ENCODE measurements at places on chromosomes 3 and 15.

- DNase-seq, result no peak
These were observed 75.5 kb downstream of the RBPMS2 start for GRCh38 chr15:64699751-64700388.

DNA sequence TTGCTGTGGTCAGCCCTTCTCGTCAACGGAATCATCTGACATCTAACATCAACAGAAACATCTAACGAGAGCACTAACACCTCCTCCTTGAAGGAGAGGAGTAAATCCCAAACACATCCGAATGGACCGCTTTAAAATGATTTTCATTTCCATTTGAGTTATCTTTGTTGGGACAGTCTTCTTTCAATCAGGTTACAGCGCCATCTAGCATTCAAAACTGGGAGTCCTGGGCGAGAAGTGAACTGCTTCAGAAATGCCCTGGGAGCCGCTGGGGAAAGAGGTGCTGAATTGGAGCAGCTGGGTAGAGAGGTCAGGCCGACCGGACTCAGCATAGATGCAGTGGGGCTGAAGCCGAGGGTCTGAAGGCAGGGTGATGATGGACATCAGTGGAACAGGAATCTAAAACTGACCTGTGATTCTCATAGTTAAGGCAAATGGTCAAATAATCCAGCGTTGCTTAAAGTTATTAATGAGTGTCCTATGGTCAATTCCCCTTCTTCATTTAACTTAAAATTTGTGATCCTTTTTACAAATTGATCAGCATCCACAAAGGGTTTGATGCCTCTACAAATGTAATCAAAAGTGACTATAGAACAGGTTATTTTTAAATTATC, 170.0 kb upstream of the NDN start:
- DNase-seq, result peak; percentile 17

- peak; percentile 95 for DNase-seq
These were observed 5.2 kb downstream of the LINS1 start for GRCh38 chr15:100596792-100597191.

DNA sequence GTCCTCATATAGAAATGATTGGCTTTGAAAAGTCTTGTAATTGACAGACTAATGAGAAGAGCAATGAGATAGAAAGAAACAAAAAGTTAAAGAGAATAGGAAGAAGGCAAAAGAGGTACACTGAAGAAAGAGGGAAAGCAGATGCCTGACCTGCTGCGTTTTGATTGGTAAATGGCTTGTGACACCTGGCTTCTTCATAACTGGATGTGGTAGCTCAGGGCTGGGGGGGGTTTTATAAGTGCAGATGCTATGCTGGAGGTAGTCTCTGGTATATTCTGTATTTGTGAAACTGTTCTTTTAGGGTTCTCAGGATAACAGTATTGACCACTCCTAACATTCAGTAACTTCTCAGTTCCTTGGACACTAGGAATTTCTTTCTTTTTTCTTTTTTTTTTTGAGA, 1.4 kb downstream of the STARD9 start:
- no peak for DNase-seq

DNA sequence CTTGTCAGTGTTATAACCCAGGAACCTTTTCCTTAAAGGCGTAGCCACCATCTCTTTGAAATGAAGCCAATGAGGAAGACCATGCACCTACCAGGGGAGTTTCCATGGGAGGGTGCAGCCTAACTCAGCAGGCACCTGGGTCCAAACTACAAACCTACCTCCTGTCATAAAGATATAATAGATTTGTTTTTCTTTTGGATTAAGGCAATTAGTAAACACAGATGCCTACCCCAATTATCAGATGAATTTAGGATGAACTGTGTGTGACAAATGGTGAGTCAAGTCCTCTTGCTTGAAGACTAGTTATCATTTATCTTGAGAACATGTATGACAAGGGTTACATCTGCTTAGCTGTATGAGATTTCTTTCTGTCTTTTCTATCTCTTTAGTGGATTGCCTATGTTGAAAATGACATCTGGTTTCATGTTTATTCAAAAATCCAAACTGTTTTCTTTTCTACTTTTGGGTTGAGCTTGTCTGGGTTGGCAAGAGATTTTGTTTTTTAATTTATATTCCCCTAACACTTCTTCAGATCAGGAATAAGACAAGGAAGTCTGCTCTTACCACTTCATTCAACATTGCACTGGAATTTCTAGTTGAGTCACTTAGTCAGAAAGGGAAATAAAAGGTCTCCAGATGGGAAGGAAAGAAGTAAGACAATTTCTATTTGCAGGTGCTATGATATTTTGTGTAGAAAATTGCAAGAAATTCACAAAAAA, 149.9 kb downstream of the NEK10 start:
- DNase-seq, result no peak

DNA sequence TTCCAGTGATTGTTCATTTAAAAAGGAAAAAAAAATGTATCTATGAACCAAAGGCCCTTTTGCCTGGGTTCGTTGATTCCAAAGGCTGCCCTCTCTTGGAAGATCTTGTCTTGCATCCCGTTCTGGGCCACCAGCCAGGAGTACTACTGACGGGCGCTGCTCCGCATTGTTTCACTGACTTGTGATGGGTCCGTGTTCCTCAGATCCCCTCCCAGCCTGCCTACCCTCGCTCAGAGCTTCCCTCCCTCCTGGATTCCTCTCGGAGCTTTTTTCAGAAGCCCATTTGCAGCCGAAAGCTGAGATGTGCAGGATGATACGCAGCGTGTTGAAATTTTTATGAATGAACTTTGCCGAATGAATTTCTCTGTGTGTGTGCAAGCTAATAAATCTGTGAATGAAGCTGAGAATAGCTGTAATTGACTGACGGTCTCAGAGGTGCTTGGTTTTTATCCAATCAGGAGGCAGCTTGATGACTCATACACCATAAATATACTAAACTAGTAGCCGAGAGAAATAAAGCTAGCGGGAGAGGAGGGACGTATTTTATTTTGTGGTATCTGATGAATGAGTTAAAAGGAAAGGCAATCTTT, at the start of gene SHC4:
Gene SHC4, minus strand, starts transcription at position 396 of the 590 bp plus-strand sequence. CDS start 904 bp downstream, outside the sequence.
- DNase-seq, result peak; percentile 74

- no peak for DNase-seq
These were observed 295.3 kb upstream of the SLITRK3 start for GRCh38 chr3:165491487-165491886.

GRCh38 chr15:74807282-74807681, 5.4 kb upstream of the LMAN1L start:
- DNase-seq, result no peak

GRCh38 chr3:188807006-188807405, 364.8 kb upstream of the TPRG1 start:
- DNase-seq, result no peak

DNA sequence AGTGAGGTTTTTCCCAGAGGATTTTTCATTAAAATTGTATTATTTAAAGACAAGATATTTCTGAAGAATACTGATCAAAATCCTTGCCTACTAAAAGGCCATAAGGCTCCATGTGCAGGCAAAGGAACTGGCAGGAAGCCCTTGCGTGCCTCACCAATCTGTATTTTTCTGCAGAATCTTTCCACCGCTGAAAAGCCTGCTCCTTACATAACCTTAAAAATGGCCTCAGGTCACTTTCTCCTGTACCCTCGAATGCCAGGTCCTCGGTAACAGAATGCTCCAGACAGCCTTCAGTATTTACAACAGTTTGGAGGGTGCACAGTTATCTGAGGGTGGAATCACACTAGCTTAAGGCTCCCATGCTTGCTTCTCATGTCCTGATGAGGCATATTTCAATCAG, 3.2 kb downstream of the MORC1 start:
- no peak for DNase-seq

Data from activated CD4-positive, alpha-beta T cell treated with anti-CD3 and anti-CD28 coated beads, Interleukin-2, Interleukin-4, amounts not matched to agents 100 ng/mL and 50 ng/mL, durations not matched to agents 16 hours and 8 hours (primary cell).